ENCODE measurements at places on chromosomes 7 and 10. TPM values are rescaled to one million over a fixed set of nuclear protein-coding genes. Genes with fewer than 3 reads are reported as not detected.

The ASAH2 gene
- total RNA-seq: 2.9 TPM

- no peak for DNase-seq
Observed at GRCh38 chr7:31109751-31110150, 57.6 kb downstream of the ADCYAP1R1 start.

- no peak for DNase-seq
Observed at GRCh38 chr10:88920198-88920597, 32.4 kb downstream of the ACTA2 start.

DNA sequence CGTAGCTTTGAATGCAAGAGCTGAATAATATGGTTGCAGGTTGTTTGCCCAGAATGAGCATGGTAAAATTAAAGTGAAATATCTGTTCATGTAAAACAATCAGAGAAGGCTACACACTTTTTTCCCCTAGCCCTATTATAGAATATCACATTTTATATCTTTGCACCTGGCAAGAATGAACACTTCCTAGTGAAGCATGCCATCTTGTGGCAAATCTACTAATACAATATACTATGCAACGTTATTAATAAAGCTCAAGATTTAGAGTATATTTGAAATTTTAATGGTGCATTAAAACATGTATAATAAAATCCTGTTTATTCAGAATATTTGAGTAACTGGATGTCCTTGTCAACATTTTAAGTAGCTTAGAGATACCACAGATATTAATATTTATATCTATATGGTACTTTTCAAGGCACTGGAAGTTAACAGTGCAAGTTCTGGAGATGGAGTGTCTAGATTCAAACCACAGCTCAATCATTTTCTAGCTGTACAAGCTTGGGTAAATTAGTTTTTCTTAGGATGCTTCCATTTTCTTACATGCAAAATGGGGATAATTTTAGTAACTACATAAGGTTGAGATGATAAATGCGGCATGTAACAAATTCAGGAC lies 643.1 kb upstream of the SEMA3D start:
- DNase-seq: no peak

The PRSS37 gene
- total RNA-seq: not detected

The TAS2R5 gene
- 0.82 TPM for total RNA-seq

- DNase-seq: no peak
Observed at GRCh38 chr10:31590023-31590800, 271.2 kb downstream of the ZEB1 start.

DNA sequence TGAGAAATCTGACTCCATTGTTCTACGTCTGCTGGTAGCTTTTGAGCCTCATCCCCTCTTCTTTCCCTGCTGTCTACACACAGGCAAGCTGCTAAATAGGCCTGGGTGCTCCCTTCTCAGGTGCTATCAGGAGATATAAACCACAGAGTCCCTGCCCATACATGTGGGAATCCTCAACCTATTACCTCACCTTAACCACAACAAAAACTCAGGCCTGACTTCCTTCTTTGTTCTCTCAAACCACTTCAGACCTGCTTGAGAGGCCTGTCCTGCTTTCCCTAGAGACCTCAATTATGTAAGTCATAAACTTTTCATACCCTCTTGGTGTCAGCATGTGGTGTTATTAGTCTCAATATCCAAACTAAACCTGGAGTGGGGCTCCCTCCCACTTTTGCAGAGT lies 75.0 kb upstream of the MAGI2 start:
- DNase-seq: no peak

The GPR15LG gene
- total RNA-seq: not detected

GRCh38 chr7:42471573-42472174 lies 234.7 kb upstream of the GLI3 start:
- no peak for DNase-seq

DNA sequence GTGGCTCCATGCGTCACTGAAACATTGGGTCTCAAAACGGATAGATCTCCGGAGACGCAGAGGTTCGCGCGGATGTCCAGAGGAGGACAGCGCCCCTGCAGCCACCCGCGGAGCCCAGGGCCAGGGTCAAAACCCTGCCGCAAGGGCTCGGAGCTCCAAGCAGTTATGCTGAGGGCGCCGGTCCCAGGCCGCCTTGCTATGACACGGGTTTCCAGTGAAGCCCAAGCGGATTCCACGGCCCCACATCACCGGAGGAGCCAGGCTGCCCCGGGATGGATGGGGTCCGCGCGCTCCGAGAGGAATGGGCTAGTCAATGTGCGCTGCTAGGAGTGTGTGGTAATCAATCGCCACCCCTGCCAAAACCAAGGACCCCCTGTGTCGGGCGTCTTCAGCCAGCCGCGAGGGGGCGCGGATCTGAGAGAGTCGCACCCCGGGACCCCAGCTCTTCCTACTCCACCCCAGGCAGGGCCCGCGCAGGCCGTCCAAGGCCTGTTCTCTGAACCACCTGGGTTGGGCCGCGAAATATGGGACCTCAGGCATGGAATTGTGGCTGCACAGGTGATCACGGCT lies 5.6 kb upstream of the EMX2 start:
- DNase-seq: no peak

GRCh38 chr10:124340033-124340760 lies 78.5 kb downstream of the OAT start:
- no peak for DNase-seq

DNA sequence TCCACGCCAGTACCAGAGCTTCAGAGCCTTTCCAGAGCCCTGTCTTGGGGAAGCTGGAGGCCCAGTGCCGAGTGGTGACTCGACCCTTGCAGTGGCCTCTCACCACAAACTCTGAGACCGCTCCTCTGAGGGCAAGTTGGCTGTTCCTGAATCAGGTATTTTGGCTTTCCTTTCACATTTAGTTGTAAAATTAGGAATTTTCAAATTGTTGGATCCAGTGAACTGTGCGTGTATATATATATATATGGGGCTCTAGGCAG lies 128.7 kb upstream of the UNC5B start:
- DNase-seq: no peak

DNA sequence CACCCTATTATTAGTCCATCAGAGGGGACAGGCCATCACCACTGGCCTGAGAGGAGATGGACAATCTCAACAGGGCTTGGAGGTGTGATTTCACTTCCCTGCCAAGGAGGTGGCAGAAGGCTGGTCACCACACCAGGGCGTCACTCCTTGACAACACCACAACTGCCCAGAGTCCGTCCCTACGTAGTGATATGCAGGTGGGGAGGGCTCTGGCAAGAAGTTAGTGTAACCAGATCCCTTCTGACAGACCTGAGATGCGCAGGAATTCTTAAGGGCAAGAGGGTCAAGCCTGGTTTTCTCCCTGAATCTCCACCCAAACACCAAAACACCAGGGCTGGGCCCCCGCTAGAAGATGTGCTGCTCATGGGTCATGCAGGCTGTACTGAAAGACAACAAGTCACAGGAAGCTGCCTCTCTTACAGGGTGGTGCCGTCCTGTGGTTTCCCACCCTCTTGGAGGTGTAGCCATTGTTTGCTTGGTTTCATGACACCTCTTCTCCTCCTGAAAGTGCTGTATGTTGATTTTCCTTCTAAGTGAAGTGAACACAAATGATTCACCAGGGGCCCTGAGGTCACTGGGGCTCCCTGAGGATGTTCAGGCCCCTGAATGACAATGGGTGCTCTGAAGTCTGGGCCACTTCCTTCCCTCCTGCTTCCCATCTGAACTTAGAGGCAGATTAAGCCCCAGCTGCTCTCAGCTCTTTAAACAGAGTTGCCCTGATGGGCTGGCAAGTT lies 27.1 kb downstream of the ATXN7L1 start:
- DNase-seq: no peak

GRCh38 chr7:35752742-35753141 lies 48.1 kb upstream of the SEPTIN7 start:
- no peak for DNase-seq

GRCh38 chr10:62046522-62047227 lies 145.2 kb downstream of the ARID5B start:
- no peak for DNase-seq

DNA sequence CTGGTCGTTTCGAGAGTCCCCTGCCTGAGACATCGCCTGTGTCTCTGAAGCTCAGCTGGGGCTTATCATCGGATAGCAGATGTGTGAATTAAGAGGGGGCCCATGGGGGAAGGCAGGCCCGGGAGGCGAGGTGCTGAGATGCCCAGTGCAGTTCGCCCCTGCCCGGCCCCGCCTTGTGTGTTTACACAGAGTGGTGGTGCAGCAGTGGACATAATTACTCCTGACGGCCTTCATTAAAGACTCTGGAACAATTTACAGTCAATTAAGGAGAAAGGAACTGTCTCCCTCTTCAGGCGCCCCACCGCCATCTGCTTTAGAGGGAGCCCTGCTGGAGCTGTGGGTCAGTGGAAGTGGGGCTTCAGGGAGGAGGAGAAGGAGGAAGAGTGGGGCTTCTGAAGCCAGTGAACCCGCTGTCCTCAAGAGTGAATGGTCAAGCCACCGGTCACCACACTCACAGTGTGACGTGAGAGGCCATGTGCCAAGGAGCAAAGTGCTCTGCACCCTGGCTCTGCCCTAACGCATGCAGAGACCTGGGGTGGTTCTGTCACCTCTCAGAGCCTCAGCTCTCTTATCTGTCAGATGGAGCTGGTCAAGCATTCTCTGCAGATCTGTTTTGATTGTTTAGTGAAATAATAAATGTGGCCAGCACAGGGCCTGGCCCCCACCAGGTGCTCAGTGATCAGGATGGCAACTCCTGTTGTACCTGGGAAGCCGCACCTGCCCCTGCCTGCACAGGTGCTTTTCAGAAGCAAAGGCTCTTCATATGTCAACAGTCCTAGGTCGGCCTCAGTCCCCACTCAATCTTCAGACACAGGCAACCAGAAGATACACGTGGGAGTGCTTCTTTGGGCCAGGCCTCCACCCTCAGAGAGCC lies 65.6 kb downstream of the CDH23 start:
- no peak for DNase-seq

- no peak for DNase-seq
Observed at GRCh38 chr10:70715853-70716795, 43.8 kb downstream of the ADAMTS14 start.

DNA sequence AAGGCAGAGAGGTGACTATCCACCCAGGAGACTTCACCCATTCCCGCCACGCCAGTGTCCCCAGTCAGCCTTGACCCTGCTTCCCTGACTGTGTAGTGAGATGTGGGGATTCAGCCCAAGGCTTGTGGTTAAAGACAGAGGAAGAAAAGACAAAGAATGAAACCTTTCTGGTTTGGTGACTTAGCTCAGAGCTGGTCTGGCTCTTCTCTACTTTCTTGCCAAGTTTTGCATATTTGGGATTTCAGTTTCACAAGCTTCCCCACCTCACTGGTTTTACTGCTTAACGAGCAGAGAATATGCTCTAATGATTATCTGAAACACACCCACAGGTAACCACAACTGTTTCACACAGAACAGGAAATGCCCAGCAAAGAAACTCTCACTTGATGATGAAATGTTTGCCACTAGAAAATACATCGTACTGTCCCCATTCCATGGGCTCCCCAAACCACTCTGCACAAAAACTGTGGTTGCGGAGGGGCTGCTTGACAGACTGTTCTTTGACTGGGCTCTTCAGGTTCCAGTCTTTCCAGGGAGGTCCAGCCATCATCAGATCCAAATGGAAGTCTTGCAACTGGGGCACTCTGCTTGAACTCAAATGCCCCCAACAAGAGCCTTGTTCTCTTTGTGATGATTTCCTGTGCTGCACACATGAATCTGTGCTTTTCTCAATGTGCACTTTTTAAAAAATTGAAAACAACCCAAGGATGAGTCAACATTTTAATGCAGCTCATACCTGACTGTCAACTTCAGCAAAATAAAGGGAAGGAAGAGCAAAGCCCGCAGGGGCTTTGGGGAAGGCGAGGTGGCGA lies 95.5 kb downstream of the CTBP2 start:
- DNase-seq: no peak

DNA sequence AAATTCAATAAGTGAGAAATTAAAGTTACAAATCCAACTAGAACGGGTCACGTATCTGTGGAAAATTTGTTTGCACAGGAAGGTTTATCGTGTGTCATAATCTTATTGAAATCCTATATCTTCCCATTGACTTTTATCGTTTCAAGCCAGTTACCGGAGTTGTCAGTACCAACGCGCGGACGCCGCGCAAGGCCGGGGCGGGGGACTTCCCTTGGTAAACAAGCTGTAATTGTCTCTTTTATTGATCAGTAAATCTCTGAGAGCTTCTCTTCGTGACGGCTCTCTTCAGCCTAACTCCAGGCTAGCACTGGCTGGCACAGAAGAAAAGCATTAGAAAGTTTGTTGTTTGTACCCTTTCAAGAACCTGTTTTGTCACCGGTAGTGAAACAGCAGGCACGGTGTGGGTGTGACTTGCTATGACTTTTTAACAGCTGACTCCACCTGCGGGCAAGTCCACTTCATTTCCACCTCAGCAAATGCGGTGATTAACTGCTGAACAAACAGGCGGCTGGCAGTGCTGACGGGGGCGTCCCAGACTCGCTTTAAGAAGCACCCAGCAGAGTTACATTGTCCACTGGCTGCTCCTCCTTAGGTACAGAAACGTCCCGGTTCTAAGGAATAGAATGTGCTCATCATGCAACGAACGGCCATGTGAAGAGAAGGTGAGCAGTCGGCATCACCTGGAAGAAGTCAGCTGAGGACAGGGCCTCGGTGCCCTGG lies 215.8 kb downstream of the MAD1L1 start:
- no peak for DNase-seq

The HEPACAM2 gene
- under 0.01 TPM for total RNA-seq

GRCh38 chr10:21208666-21209316 lies 311.7 kb upstream of the NEBL start:
- DNase-seq: no peak

- no peak for DNase-seq
Observed at GRCh38 chr10:14200698-14201544, 129.8 kb downstream of the FRMD4A start.
